Activated T-helper 1 cell treated with anti-CD3 and anti-CD28 coated beads, Interleukin-12 subunit alpha, Interleukin-12 subunit beta, Interleukin-2, Interleukin-4 antibody, amounts not matched to agents 30 ng/mL and 10 ng/mL and 1 ng/mL, durations not matched to agents 14 hours and 24 hours and 36 hours (primary cell): ENCODE measurements at places on chromosomes 6 and 20.

GRCh38 chr6:23647045-23647444, 479.0 kb upstream of the NRSN1 start:
- H3K4me1 ChIP-seq: no peaks in the 10 kb centered on the region
- H3K27ac ChIP-seq: no peak overlapping the region
- H3K36me3 ChIP-seq: no peaks in the 10 kb centered on the region
- no peaks in the 10 kb centered on the region for H3K27me3 ChIP-seq
- no peak for DNase-seq

DNA sequence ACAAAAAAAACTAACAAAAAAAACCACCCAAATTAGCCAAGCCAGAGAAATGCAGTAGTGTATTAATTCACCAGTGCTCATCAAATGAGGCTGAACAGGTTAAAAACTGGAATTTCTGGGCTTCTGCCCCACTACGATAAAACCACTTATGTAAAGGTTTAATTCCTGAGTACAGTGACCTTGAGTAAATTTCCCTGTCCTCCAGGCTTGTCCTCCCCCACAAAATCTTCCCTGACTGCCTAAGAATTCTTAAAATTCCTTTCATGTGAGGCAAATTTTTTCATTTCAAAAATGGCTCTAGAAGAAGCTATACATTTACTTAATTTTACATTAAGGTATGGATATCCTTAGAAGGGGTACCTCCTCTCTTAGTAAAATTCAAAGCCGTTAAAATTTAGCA, 80.1 kb upstream of the ID4 start:
- DNase-seq: no peak
- no peaks in the 10 kb centered on the region for H3K27me3 ChIP-seq
- H3K27ac ChIP-seq: no peak overlapping the region
- H3K4me1 ChIP-seq: no peaks in the 10 kb centered on the region
- no peak overlapping the region for H3K4me3 ChIP-seq
- no peaks in the 10 kb centered on the region for H3K36me3 ChIP-seq

GRCh38 chr6:46072866-46073265, 56.9 kb upstream of the ENPP4 start:
- no peaks in the 10 kb centered on the region for H3K36me3 ChIP-seq
- H3K27ac ChIP-seq: no peak overlapping the region
- H3K4me1 ChIP-seq: no peaks in the 10 kb centered on the region
- peaks cover 8% of the 10 kb centered on the region for H3K27me3 ChIP-seq

DNA sequence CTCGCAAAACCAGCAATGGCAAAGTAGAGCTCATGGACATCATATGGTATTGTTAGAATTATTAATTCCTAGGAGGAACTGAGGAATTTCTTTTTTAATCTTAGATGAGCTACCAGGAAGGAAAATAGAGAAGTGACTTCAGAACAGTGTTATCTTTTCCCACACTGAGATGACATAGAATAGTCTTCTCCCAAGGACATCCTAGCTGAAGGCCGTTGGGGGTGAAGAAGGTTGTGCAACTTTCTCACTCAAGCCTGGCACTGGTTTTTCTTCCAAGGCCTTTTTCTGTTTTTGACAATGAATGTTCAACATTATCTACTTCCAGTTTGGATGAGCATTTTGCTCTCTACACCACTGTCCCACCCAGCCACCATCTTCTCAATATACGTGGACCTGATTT, 35.8 kb upstream of the MAS1 start:
- no peak for DNase-seq
- no peaks in the 10 kb centered on the region for H3K36me3 ChIP-seq

- H3K4me3 ChIP-seq: no peak overlapping the region
- H3K27ac ChIP-seq: no peak overlapping the region
- H3K27me3 ChIP-seq: no peaks in the 10 kb centered on the region
- H3K4me1 ChIP-seq: peaks cover 53% of the 10 kb centered on the region
- DNase-seq: no peak
- peaks cover 52% of the 10 kb centered on the region for H3K36me3 ChIP-seq
These were observed 16.5 kb downstream of the RNASET2 start for GRCh38 chr6:166939894-166940293.

GRCh38 chr6:168714547-168715260, 273.7 kb downstream of the SMOC2 start:
- H3K4me3 ChIP-seq: no peak overlapping the region
- H3K27me3 ChIP-seq: no peaks in the 10 kb centered on the region
- H3K36me3 ChIP-seq: no peaks in the 10 kb centered on the region
- H3K27ac ChIP-seq: no peak overlapping the region
- DNase-seq: no peak

DNA sequence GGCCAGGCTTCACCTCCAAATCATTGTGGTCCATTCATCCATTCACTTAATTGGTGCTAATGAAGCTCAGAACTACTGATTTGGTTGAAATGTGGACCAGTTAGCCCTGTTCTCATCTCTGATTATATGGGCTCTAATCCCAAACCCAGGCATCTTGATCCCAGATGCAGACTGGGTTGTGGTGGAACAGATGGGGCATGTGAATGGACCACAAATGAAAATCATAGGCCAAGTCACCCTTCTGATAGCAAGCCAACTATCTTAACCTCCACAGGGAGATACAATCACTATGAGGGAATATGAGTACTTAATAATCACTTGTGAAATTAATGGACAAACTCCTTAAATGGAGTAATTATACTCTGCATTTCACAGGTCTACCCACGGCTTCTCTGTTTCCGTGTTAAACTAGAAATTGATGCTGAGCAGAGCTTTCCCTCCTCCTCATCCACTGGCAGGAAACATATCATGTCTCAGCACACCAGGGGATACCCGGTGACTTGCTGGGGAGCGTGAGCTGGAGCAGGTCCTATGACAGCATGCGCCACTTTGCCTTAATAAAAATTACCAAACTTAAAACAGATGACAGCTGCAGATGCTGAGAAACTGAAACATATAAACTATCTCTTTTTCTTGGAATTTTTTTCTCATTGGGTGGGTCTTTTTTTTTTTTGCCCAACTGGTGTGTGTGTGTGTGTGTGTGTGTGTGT, 108.8 kb upstream of the HEY2 start:
- H3K4me3 ChIP-seq: no peak overlapping the region
- DNase-seq: no peak
- no peaks in the 10 kb centered on the region for H3K36me3 ChIP-seq
- H3K4me1 ChIP-seq: no peaks in the 10 kb centered on the region

GRCh38 chr20:16745204-16745603, 3.0 kb upstream of the OTOR start:
- H3K27me3 ChIP-seq: peaks cover 9% of the 10 kb centered on the region
- H3K4me3 ChIP-seq: no peak overlapping the region
- no peak for DNase-seq
- H3K4me1 ChIP-seq: no peaks in the 10 kb centered on the region
